Fibroblast of upper back skin (primary cell): ENCODE measurements at places on chromosomes 13 and 19.
A peak's percentile ranks its signal among the peaks of the same experiment; 100 is the strongest.

GRCh38 chr13:113848431-113849260, 15.2 kb downstream of the GAS6 start:
- no peak for DNase-seq

- no peak for DNase-seq
Measured at GRCh38 chr19:33193269-33193864, 763 bp upstream of the LRP3 start.

- DNase-seq = peak; percentile 31
Measured at GRCh38 chr19:5961969-5962945, 15.7 kb downstream of the RANBP3 start.

DNA sequence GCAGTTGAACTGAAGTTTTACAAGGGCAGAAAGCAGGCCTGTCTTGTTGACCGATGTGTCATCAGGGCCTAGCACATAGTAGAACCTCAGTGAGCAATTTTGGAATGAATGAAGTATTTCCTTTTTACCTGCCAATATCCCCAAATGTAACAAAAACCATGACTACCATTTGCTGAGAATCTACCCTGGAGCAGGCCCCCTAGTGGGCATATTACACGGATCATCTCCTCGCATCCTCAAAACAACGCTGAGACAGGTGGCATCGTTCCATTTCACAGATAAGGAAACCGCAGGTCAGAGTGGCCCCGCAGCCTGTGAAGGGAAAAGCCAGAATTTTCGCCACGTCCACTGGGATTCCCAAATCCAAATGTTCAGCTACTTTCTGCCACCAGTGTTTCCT, 77.9 kb downstream of the CACNA1A start:
- DNase-seq = peak; percentile 13

DNA sequence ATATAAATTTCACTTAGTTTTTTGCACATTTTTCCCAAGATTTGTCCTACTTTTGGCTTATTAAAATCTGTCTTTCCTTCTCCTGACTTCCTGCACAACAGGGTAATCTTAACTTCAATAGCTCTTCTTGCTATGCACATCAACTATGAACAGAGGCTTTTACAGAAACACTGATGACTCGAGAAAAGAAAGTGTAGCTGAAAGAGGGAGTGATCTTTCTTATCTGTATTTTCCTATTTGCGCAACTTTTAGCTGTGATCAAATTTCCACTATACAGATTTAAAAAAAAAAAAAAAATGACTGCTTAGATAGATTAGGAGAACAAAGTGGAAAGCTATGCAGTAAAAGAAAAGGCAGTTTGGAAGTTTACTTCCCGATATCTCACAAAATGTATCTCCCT, 406.9 kb downstream of the LIG4 start:
- no peak for DNase-seq
